ENCODE measurements at places on chromosomes 3 and 15.

- no peak for DNase-seq
These were observed 112.1 kb upstream of the ICE2 start for GRCh38 chr15:60590935-60591495.

GRCh38 chr15:59124261-59124660 lies 19.3 kb downstream of the CCNB2 start:
- no peak for DNase-seq

DNA sequence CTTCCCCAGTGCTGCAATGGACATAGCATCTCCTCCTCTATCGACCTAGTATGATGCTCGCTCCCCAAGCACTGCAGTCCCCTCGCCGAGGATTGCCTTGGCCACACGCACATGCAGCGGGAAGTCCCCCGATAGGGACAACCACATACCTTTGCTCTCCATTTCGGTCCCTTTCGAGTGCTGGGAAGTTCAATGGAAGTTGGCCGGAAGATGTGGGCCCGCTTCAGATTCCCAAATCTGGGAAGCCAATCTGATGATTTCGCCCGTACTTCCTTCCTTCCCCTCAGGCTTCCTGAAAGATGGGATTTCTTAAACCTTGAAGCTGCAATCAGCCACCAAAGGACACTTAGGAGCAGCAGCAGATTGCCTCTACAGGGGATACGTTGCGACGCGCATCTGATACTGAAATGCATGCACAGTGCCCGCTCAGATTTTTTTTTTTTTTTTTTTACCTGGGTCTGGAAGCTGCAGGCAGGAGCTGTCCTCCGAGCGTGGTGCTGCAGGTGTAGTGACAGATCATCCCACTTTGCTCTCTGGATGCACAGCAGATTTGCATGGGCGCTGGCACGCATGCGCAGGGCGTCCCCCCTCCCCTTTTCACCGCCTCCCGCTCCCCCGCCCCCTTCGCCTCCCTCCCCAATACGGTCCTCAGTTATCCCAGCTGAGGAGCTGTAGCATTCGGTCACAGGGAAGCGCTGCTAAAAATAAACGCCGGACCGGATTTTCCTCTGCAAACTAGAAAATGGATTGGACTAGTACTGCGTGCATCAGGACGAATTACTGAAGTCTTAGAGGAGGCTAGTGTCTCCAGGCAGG lies at the start of gene FGF12:
Gene FGF12, minus strand, starts transcription at position 510 of the 816 bp plus-strand sequence.
- DNase-seq: peak; percentile 70

GRCh38 chr3:172708921-172709773 lies 1.7 kb downstream of the NCEH1 start:
- DNase-seq: no peak

DNA sequence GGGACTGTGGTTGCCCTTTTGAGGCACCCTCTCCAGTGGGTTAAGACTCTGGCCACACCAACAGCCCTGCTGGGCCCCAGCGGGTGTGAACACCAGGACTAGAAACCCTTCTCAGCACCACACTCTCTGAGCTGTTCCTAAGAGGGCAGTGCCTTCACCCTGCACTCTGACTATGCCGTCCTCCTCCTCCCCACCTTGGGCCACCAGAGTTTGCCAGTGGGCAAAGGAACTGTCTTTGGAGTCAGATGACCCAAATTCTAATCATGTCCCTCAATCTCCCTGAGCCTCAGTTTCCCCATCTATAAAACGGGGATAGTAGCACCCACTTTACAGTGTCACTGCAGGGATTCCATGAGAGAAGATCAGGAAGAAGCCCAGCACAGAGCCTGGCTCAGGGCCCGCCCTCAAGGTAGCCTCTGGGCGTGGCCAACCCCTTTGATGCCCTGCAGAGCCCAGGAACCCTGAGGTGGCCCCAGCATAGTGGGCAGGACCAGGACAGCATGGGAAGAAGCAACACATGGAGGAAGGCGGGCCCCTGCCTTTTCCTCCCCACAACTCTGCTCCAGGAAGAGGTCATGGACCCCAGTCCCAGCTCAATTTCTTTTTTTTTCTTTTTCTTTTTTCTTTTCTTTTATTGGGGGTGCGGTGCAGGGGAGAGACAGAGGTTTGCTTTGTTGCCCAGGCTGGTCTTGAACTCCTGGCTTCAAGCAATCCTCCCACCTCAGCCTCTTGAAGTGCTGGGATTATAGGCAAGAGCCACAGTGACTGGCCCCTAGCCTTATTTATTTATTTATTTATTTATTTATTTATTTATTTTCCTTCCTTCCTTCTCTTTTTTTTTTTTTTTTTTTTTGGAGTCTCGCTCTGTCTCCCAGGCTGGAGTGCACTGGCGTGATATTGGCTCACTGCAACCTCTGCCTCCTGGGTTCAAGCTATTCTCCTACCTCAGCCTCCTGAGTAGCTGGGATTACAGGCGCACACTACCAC lies 115.7 kb upstream of the LINGO1 start:
- no peak for DNase-seq

- DNase-seq: no peak
These were observed 8.2 kb downstream of the TRNT1 start for GRCh38 chr3:3134750-3135448.

GRCh38 chr3:158792709-158793108 lies 9.1 kb upstream of the MFSD1 start:
- DNase-seq: no peak

GRCh38 chr15:33453761-33454160 lies 143.0 kb downstream of the RYR3 start:
- no peak for DNase-seq

- DNase-seq: no peak
These were observed 33.8 kb downstream of the RYK start for GRCh38 chr3:134216851-134217250.

- DNase-seq: no peak
These were observed 110.5 kb downstream of the MDFIC2 start for GRCh38 chr3:70201975-70202374.

DNA sequence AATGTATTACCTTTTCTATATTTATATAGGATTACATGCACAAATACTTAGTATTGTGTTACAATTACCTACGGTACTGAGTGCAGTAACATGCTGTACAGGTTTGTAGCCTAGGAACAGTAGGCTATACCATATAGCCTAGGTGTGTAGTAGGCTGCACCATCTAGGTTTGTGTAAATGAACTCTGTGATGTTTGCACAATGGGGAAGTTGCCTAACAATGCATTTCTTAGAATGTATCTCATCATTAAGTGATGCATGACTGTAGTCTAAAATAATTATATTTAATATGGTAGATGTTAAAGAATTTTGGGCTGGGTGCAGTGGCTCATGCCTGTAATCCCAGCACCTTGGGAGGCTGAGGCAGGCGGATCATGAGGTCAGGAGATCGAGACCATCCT lies 281.0 kb downstream of the KLF13 start:
- no peak for DNase-seq

- no peak for DNase-seq
These were observed 230.0 kb upstream of the ST8SIA2 start for GRCh38 chr15:92163641-92164040.

- no peak for DNase-seq
These were observed 6.5 kb upstream of the TM4SF18 start for GRCh38 chr3:149339931-149340309.

DNA sequence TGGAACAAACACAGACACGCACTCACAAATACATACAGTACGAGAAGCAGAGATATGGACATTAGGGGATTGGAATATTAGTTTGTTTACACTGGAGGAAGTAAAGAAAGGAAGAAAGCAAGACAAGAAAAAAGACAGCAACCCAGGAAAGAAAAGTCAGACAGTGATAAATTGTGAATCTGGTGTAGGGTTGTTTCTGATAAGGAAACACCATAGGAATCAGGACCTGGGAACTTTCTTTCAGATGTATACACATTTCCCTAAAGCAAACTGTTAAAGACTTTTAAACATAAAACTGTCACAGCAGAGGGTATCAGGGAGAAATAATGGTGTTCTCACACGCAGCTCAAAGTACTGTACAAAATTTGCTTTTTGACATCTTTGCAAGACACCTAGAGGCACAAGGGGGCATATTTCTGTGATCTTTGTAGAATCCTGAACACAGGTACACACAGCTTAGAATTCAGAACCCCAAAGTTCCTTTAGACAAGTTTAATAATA lies 153.7 kb downstream of the TUSC7 start:
- no peak for DNase-seq

DNA sequence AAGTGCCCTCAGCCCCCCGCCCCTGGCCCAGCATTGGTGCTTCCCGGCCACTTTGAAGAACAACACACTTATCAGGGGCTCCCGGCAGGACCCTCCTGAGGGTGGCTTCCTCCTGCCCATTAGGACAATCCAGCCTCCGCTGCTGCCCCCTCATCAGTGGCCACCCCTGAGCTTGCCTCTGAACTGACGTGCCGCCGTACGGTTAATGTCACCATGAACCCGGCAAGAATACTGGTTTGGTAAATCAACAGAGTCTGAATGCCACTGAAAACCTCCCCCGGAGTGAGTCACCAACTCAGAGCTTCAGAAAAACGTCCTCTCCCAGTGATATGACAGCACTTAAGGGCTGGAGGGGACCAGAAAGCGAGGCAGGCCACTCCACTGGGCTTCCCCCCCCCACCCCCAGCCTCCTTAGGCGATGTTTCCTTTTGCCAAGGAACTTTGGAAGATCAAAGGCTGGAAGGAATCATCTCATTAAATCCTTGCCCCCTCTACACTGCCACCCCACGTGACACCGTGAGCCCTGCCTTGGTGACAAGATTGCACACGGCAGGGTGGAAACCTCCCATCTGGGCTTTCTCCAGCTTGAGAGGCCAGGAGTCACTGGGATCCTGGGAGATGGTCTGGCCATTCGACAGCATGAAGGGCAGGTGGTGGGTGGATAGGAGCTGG lies 142.1 kb downstream of the NUP210 start:
- no peak for DNase-seq

GRCh38 chr3:150494411-150494977 lies 51.8 kb downstream of the SERP1 start:
- DNase-seq: no peak

GRCh38 chr3:189625071-189625470 lies 6.1 kb upstream of the TP63 start:
- DNase-seq: no peak

- DNase-seq: no peak
These were observed 2.5 kb downstream of the SCG5 start for GRCh38 chr15:32643907-32644445.

GRCh38 chr3:23489300-23490158 lies 286.4 kb downstream of the UBE2E2 start:
- DNase-seq: no peak

DNA sequence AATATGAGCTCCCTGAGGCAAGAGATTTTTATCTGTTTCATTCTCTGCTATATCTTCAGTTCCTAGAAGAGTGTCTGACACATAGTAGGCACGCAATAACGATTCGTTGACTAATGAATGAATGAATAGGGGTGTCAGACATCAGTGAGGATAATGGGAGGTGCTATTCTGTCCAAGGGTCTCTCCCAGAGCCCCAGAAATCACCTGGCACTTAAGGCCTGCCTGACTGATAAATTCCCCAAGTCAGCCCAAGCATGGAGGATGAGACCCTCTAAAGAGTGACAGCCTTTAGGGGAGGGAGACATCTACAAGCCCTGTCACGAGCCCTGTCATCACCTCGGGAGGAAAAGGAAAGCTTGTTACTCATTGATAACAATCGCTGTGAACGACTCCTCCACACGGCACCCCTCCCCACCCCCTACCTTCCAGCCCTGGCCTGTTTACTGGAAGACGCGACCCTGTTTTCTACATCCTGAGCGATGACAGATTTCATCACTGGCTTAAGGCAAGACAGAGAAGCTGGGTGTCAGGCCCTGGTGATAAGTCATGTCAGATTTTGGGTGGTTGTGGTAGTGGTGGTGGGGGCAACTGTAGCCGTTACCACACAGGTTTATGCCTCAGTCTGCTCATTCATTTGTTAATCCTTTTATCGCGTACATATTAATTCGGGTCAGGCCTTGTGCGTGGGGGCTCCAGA lies 23.1 kb downstream of the BHLHE40 start:
- no peak for DNase-seq

DNA sequence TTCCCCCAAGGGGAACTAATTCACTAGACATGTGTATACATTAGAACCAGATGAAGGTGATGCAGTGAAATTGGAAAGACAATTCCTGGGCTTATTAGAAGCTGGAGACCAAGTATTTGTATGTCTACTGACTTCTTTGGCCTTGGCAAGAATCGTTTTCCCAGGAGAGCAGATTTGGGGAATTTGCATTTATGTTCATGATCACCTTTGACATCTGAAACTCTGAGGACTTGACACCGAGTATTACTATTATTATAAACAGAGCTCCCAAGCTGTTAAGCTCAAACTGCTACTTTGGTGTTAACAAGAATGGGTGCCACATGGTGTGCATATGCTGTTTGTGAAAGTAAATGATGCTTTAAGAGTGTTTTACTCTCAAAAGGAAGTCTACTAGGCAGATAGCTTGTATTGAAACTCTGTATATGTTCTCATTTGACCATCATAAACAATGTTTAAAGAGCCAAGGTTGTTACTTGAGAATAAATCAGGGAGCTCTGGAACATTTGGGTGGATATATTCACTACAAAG lies 519.8 kb upstream of the GOLIM4 start:
- no peak for DNase-seq

- peak; percentile 2 for DNase-seq
These were observed 1.1 kb downstream of the ZBTB47 start for GRCh38 chr3:42654331-42655201.

DNA sequence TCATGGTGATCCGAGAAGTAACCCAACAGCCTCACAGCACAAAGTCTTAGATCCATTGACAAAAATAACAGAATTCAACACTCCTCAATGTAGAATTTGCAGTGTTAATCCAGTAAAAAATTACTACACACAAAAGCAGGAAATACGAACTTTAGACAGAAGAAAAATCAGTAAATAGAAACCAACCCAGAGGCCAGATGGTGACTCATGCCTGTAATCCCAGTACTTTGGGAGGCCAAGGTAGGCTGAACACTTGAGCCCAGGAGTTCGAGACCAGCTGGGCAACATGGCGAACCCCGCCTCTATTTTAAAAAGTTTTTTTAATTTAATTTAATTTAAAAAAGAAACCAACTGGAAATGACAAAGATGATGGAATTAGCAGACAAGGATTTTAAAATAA lies 36.1 kb downstream of the SELENOT start:
- no peak for DNase-seq

- DNase-seq: no peak
These were observed 6.5 kb upstream of the FGD5 start for GRCh38 chr3:14812196-14812790.

DNA sequence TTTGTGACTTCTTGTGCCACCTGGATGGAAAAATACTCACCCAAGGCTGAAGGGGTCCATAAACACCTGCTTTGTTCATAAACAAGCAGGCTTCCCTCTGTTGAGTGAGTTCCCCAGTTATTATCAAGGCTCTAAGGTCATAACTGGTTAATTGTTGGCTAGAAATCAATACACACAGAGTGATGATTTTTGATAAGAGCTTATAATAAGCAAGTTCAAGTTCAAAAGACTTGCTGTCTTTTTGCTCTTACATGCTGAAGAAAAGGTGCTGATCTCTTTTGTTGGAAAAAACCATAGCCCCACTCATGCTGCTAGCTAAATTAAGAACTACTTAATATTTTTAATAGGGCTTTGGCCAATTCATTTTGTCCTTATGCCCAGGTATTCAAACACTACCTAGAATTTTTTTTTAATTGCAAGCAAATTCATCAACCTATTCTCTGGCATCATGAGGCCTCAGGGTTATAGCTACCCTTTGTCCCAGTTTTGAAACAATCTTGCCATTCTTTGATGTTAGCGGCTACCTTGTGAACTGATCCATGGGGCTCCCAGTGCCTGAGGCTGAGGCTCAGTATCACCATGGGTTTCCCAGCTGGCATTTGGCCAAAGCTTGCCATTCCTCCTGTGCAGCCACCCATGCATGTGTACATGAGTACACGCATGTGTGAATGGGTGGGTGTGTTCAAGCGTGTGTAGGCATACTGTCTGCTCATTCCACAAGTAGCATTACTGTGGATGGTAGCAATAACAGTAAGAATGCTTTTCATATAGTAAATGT lies 127.6 kb upstream of the LPP start:
- DNase-seq: no peak

GRCh38 chr15:34318277-34319079 lies 19.1 kb downstream of the SLC12A6 start:
- no peak for DNase-seq
